Esophagus squamous epithelium (tissue), 5 donors: ENCODE measurements at places on chromosomes 16 and 17.

DNA sequence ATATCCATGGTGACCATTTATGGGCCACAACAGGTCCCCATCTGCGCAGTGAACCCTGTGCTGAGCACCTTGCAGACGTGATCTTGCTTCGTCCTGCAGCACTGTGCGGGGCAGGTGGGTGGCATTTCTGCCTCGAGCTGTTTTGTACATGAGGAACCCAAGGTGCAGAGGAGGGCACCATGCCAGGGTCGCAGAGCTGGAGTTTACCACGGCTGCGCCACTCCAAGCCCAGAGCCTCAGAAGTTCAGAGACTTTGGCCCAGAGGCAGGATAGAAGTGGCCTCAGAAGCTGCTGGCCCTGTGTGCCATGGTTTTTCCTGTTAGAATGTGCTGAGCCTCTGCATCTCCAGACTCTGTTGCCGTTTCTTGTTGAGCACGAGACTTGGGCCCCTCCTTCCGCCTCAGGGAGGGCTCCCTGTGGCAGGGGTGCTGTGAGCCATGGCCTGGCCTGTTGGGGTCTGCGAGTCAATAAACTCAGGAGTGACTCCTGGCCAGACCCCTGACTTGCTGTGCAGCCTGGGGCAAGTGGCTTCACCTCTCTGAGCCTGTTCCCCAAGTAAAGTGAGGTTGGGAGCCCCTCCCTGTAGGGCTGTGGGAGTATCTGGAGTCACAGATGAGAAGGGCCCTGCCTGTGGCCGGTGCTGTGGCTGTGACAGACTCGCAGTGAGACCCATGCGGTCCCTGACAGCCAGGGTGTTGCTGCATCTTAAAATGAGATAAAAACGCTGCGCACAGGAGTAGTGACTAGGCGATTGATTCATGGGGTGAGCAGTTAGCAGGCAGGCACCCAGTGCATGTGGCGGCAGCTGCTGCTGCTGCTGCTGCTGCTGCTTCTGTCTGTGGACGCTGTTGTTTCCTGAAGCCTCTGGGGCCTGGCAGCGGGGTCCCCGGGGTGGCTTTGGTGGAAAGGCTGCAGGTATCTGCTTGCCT is 11.8 kb downstream of the MAP2K3 start:
- DNase-seq = no peak

GRCh38 chr17:81322271-81323082 is 27.4 kb upstream of the SLC38A10 start:
- no peak for DNase-seq

GRCh38 chr16:63312346-63312745 is 1276.1 kb upstream of the CDH8 start:
- DNase-seq = no peak

- DNase-seq = no peak
These were observed 60.5 kb downstream of the TMEM132E start for GRCh38 chr17:34639706-34640425.

GRCh38 chr16:70526403-70526802 is 2.8 kb downstream of the SF3B3 start:
- no peak for DNase-seq

DNA sequence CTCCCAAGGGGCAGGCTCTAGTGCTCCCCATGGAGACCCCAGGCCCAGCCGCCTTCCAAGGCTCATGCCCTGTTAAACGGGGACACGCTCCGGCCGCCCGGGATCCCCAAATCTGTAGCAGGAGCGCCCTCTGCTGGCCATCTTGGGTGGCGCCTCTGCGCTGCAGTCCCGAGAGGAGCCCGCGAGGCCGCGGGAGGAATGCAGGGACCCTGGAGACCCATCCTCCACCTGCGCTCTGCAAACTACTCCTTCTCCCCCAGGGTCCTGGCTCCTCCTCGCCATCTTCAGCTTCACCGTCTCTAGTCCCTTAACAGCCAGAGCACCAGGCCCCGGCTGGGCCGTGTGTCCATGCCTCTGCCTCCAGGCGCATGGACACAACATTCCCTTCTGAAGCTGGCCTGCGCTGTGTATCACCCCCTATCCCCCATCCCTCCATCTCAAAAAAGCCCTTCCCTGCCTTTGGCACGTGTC is 23.6 kb upstream of the KRT17 start:
- peak; percentile 32 for DNase-seq

DNA sequence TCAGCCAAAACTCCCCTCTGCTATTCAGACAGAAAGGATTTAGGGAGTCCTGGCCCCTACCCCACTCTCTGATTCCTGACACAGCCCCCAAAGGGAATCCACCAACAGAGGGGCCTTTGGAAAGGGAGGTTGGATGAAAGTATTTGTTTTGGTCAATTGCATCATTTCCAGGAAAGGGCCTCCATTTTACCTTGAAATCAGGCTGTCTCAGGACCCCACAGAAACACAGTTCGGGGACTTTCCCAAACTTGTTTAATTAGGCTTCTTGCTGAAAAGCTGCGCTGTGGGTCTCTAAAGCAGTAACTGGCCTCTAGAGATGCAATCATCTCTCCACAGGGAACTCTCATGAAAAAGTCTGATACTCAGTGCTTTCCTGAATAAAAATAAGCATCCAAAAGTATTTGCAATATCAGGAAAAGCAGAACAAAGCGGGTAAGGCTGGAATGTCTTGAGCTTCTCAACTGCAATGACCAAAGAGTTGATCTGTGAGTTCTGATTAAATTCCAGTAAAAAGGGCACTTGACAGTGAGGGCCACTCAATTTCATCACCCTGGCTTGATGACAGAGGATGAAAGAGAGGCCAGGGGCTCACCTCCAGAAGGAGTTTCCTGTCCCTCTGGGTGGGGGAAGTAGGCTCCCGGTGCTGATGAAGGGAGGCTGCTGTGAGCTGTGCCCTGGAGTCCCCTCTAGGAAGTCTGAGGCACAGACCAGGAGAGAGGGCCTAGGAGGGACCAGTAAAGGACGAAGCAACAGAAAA is 36.3 kb downstream of the LYRM9 start:
- DNase-seq = no peak

- no peak for DNase-seq
These were observed at the start of gene CHAD for GRCh38 chr17:50468304-50469207. CHAD (minus strand) TSS chr17:50468880; CDS start chr17:50468813, 67 bp downstream.

- DNase-seq = no peak
These were observed 43.0 kb upstream of the TAC4 start for GRCh38 chr17:49890852-49891251.

DNA sequence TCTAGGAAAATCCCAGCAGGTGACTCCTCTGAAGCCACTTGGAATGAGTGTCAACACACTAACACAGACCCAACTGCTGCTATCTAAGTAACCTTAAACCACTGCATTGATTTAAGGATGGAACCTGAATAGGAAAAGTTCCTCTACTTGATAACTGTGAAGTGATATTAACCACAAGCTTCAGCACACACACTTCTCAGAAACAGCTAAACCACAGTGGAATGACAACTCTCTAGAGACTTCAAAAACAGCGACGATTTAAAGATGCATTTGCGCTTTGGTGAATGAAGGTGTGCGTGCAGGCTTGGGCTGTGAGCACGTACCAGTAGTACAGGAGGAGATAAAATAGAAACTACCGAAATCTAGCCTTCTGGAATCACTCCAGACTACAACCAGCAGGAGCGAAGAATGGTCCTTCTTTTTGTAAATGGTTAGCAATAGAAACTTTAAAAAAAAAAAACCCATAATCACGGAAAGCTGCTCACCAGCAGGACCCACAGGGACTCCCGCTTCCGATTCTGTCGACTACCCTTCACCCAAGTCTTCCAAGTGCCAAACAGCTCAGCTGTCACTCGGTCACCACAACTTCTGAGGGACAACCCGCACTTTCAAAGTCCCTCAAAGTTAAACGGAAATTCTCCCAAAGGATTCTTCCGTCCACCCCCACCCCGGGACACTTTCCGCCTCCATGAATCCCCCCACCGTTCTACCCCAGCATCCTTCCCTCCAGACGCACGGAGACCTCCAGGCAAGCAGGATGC is 137.7 kb upstream of the CORO6 start:
- DNase-seq = no peak

GRCh38 chr16:66152823-66153393 is 213.6 kb upstream of the CDH5 start:
- no peak for DNase-seq

DNA sequence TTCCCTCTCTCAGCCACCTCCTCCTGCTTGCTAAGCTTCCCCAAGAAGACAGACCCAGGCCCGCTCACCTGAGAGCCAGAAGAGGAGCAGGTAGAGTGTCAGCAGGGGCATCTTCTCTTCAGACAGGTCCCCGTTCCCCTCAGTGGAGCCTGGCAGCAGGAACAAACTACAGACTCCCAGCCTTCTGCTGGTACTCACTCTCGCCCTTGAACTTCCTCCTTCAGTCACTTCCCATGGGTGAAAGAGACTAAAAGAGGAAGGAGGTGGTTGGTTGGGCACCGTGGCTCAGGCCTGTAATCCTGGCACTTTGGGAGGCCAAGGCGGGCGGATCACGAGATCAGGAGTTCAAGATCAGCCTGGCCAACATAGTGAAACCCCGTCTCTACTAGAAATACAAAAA is at the start of gene CD300LF:
Gene CD300LF (minus strand): TSS at position 168 of the 400 bp plus-strand sequence. CDS start 57 bp downstream, at position 111.
- DNase-seq = no peak

DNA sequence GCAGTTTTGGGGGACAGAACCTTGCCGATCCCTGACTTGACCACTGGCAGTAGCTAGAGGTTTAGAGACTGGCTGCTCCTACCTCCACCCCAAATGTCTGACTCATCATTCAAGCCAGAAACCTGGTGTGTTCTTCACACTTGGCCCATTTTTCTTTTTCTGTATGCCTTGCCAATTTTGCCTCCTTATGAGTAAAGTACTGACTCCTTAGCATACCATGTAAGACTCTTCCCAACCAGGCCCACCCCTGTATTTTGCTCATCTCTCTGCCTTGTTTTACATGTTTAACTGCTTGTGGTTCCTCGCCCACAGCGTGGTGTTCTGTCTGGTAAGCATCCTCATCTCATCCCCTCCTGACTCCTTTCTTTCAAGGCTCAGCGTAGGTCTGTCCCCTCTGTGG is 37.9 kb downstream of the NUP88 start:
- DNase-seq = no peak

- no peak for DNase-seq
These were observed 426.2 kb downstream of the CDH11 start for GRCh38 chr16:64695684-64696083.

DNA sequence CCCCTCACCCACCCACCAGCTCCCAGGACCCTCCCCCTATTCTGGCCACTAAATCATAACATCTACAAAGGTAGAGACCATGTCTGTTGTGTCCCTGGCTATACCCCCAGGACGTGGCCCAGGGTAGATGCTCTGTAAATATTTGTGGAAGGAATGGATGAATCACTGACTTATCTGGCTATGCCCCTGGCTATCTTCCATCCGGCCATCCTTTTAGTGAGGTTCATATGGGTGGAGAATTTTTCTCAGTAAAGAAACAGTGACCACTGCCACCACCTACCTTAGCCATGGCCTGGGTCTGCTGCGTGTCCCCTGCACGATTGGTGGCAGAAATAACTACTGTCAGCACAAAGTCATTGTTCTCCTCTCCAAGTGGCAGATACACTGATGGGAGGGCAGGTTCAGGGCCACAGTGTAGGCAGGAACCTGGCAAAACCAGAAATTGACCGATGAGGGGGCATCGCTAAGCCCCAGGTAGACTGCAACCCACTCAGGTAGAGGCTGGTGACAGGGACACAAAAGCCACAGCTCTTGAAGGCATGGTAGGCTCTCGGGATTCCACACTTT is 63.1 kb upstream of the BCO1 start:
- no peak for DNase-seq

DNA sequence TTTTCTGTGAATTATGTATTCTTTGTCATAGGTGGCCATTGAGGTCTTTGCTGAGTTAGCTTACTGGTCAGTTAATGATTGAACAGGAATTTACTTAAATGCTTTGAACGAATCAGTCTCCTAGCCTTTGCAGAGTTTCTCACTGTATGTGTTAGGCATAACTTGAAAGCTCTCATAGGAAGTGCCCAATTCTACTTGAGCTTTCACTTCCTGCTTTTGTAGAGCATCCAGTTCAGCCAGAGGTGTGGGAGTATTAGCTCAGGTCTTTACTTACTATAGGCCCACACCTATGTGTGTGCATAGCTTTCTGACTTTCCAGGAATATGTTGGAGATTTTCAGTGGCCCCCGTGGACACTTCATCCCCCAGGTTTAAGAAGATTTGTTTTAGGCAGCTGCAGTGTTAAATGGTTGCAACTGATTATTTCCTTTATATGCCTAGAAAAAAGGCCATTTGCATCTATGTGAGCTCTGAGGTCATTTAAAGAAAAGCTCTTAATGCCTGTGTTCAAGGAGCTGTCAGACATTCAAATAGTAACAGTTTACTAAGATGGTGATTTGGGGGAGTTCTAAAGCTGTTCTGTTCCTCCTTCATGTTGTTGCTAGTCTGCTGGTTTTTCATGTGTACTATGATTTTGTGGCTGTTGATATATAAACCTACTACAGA is 62.3 kb downstream of the PHKB start:
- no peak for DNase-seq

DNA sequence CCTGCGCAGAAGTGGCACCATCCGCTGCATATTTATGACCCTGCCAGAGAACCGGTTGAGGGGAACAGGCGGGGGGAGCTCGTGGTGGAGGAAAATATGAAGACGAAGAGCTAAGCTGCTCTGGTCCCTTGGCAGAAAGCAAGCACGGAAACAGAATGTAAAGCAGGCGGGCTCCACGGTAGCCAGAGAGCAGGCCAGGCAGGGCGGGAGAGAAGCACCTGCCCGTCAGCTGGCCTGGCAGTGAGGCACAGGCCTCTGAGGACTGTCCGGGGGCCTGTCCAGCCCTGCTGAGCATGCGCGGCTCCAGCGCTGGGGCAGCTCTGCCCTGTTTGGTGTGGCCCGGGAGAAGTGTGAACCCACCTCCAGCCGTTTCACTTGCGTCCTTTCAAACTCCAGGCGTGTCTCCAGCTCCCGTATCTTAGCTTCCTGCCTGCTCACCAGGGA is 46.7 kb downstream of the PIPOX start:
- DNase-seq = no peak

GRCh38 chr17:28219771-28220170 is 99.2 kb upstream of the TMEM97 start:
- no peak for DNase-seq

GRCh38 chr17:80708480-80708879 is 163.8 kb downstream of the RPTOR start:
- no peak for DNase-seq

- DNase-seq = no peak
These were observed 10.2 kb upstream of the SEC14L5 start for GRCh38 chr16:4947722-4948503.

DNA sequence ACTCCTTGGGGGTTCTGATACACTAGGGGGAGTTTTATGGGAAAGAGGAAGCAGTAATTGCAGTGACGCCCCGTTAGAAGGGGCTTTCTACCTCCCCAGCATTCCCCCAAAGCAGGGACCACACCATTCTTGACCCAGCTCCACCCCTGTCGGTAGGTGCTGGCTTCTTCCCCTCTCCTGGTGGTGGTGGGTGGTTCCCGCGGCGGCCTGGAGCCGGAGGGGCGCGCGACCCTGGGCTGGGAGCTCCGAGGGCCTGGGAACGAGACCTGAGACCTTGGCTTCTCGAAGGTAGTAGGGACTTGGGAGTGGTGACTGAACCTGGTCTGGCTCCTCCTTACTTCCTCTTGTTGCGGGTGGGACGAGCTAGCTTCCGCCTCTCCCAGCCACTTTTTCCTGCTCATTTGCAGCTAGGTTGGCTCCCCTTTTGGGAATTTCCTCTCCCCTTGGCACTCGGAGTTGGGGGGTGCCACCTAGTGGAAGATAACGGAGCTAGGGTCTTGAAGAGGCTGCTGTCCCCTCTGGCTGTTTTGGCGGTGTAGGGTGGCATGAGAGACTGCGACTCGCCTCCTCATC is 438 bp downstream of the GRN start:
- DNase-seq = no peak
